AG04450 (cell line): ENCODE measurements at places on chromosomes 5 and 9. TPM values are rescaled to one million over a fixed set of nuclear protein-coding genes. Genes with fewer than 3 reads are reported as not detected.

The GRIN1 gene
- 0.04 TPM in 1 of 2 replicates, not detected in the other for polyA plus RNA-seq

The FBP2 gene
- polyA plus RNA-seq = not detected in 2 replicates

GRCh38 chr9:21392270-21392669, 7.1 kb upstream of the IFNA2 start:
- no peak for DNase-seq

DNA sequence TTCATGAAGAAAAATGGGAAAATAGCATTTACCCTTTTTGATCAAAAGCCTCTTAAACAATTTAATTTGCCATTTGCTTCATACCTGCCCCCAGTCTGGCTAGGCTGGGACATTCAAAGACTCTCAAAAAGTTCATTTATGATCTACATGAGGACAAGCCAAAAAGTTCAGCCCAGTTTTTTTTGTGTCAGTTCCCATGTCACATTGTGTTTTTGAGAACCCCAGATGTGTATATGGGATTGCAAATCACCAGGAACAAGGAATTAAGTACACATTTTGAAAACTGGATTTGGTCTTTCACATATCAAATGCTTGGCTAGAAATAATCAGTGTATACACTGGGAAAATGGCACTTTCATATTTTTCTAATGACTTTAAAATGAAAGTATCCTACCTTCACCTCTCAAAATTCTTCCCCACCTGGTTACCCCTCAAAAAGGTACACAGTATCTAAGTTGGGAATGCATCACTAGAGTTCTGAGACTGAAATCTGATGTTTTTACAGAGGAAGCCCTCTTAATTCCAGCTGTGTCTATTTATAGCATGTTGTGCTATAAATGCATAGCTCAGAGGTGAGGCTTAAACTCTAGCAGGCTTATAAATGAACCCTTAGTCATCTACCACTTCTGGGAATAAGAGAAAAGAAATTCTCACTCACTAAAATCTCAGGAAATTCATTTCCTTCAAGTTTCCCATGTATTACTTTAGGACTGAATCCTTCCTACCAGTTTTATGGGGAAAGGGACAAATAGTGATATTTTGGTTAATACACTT, 9.3 kb downstream of the STOM start:
- DNase-seq = no peak

- DNase-seq = no peak
These were observed 9.6 kb upstream of the MSH3 start for GRCh38 chr5:80644900-80645299.

GRCh38 chr9:82492274-82492673, 503.7 kb downstream of the SPATA31D1 start:
- DNase-seq = no peak

DNA sequence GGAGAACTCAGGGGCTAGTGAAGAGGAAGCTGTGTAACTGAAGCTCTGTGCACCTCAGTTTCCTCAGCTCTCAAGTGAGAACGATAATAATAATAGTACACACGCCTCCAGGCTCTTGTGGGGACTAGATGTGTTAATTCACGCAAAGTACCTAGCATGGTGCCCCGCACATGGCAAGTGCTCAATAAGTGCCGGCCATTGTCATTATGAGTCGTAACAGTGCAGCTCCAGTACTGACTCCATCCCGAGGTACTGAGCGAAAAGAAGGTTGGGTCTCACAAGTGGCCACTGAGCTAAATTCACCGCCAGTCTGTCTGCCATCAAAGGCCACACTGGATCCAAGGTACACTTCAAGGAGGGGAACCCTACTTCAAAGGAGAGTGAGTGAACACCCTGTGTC, 40.4 kb downstream of the MED27 start:
- no peak for DNase-seq
